ENCODE measurements at places on chromosomes 7 and 10. TPM values are rescaled to one million over a fixed set of nuclear protein-coding genes. Genes with fewer than 3 reads are reported as not detected.

Gene NOS3
- 11.3 TPM for polyA plus RNA-seq

Gene FAM25A
- polyA plus RNA-seq = not detected

GRCh38 chr7:148719753-148720152 is 21.1 kb downstream of the CUL1 start:
- DNase-seq = no peak

DNA sequence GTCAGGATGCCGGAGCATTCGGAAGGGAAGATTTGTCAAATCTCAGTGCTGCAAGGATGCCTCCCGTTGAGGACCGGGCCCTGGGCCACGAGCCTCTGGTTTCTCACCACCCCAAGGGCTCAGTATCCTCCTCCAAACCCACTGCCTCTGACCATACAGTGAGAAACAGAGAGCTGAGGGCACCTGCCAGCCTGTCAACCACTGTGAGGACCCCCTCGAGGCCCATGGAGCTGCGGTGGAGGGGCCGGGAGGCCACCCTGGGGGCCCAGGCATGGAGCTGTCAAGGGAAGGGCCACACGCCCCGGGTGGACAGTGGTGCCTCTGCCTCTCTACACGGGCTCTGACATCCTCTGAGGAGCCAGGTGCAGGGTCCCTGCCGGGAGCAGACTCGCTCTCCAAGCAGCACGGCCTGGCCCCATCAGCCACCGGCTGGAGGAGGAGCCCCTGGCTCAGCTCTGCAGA is 248.0 kb upstream of the TCERG1L start:
- no peak for DNase-seq

DNA sequence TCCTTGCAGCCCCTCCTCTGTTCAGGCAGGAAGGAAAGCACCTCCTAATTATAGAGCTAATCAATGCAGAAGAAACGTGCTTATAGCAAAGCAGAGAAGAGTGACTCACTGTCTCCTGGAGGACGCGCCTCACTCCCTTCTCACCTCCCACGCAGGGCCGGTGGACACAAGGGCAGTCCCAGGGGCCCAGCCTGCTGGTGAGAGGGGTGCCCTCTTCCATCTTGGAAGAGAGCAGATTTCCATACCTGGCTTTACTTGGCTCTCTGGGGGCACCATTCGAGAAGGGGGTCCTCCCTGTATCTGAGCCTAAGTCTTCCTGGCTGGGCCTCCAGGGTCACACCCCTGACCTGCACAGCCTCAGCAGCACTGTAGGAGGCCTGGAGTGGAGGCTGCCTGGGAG is 55.8 kb downstream of the RASGEF1A start:
- DNase-seq = peak; percentile 63

GRCh38 chr10:14456870-14457266 is 126.1 kb upstream of the FRMD4A start:
- DNase-seq = no peak

DNA sequence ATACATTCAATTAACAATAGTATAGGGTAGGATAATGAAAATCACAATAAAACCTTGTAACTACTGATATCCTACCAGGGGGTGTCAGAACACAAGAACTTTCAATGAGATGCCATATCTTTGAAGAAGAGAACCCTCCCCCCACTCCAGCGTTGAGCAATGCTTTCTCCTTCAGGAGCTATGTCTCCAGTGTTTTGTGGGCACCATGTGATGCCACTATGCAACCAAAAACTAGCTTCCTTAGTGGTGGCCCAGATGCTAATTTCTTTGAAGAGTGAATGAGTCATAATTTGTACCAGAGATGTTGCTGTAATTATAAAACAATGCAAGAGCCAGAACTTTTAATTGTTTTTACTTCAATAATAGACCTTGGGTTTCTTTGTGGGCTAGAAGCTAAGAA is 76.0 kb upstream of the ADO start:
- DNase-seq = no peak

GRCh38 chr7:48217266-48217665 is 46.0 kb downstream of the ABCA13 start:
- DNase-seq = no peak

- no peak for DNase-seq
Observed at GRCh38 chr7:12322284-12322902, 81.3 kb downstream of the VWDE start.

GRCh38 chr10:132345345-132345744 is 13.4 kb downstream of the LRRC27 start:
- no peak for DNase-seq

All from left lung (tissue), 14 donors.